T-helper 2 cell (primary cell): ENCODE measurements at places on chromosomes 13 and 19.

- no peak for DNase-seq
Observed at GRCh38 chr19:1252821-1253513, 4.6 kb downstream of the MIDN start.

GRCh38 chr13:108227651-108228272 is 9.6 kb downstream of the ABHD13 start:
- no peak for DNase-seq

GRCh38 chr13:77696006-77696878 is 1.2 kb upstream of the SLAIN1 start:
- no peak for DNase-seq

- DNase-seq = no peak
Observed at GRCh38 chr19:15651791-15652190, 11.1 kb downstream of the CYP4F3 start.

DNA sequence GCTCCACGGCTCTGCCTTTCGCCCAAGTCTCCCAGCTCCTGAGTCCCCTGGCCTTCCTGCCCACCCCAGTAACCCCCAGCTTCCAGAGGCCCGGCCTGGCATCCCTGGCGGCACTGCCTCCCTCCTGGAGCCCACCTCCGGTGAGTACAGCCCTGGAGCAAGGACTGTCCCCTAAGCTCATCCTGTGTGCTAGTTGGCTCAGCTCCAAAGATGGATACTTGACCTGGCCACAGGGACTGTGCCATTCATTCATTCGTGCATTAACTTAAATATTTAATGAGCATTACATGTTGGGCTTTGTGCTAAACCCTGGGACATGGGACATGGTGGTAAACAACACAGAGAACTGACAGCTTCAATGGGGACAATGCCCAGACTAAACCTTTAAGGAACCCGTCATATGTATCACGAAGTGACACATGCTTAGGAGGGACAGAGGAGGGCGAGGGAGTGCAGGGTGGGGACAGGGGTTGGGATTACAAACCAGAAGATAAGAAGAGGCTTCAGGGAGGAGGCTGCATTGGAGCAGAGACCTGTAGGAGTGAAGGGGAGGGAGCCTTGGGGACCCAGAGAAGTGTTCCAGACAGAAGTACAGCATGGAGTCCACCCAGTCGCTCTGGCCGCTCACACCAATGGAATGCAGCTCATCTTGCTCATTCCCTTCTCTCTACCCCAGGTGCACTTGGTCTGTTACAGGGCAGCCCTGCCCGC is 6.9 kb upstream of the OVOL3 start:
- no peak for DNase-seq

DNA sequence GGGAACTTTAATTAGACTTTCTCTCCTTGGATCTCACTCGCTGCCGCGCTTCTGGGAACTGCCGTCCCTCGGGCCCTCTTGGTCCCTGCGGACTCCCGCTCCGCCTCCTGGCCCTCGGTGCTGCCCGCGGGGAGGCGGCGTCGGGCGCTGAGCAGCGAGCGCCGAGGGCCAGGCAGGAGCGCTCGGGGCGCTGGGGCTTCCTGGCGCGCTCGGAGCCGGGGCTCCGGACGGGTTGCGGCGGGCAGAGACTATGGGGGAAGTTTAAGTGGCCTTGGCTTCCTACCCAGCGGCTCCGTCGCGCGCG is 704 bp downstream of the CHST8 start:
- no peak for DNase-seq

- no peak for DNase-seq
Observed at GRCh38 chr19:52527956-52528351, 486 bp downstream of the ZNF808 start.

DNA sequence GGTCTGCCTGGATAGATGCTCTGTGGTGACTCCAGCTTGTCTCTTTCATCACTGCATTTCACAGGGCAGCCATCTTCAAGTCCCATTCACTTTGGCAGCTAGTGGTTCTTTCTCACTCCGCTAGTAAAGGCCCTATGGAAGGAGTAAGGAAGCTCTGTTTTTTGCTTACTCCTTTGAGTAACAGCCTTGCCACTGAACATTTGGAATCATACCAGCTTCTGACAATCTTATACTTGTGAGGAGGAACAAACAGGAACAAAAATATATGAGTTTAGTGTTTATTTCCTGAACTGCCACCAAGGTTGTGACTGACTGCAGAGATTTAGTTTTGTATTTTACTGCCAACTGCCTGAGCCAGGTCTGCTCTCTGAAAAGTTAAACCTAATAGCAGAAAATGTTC is 38.7 kb downstream of the KCTD4 start:
- DNase-seq = no peak

DNA sequence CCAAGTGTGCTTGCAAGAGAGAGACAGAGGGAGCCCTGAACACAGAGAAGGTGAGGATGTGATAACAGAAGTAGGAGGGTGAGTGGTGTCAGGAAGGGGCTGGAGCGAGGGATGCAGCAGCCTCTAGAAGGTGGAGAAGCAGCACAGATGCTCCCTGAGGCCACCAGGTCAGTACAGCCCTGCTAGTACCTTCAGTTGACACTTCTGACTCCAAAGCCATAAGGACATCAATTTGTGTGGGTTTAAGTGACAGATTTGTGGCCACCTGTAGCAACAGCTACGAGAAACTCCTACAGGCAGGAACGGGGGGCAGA is 6.9 kb downstream of the ERICH4 start:
- no peak for DNase-seq

GRCh38 chr13:23941211-23941610 is 43.9 kb upstream of the C1QTNF9B start:
- no peak for DNase-seq

GRCh38 chr13:111917086-111917485 is 149.9 kb upstream of the SOX1 start:
- no peak for DNase-seq

DNA sequence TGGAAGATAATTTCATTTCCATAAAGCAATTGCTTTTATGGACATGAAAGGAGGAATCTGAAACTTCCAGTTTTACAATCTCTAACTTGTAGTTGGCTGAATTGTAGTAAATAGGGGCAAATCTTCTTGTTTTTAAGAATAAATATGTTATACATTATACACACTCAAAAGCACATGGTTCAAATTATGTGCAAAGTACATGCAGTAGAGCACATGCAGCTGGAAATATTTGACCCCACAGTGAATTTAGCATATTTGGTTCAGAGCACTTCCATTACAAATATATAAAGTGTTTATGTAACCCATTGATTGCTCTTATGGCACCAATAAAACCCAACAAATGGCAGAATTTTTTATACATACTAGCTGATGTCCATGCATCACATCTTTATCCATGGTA is 180.5 kb downstream of the IRS2 start:
- DNase-seq = no peak

- DNase-seq = no peak
Observed at GRCh38 chr19:8846819-8847218, 14.6 kb downstream of the MBD3L1 start.

DNA sequence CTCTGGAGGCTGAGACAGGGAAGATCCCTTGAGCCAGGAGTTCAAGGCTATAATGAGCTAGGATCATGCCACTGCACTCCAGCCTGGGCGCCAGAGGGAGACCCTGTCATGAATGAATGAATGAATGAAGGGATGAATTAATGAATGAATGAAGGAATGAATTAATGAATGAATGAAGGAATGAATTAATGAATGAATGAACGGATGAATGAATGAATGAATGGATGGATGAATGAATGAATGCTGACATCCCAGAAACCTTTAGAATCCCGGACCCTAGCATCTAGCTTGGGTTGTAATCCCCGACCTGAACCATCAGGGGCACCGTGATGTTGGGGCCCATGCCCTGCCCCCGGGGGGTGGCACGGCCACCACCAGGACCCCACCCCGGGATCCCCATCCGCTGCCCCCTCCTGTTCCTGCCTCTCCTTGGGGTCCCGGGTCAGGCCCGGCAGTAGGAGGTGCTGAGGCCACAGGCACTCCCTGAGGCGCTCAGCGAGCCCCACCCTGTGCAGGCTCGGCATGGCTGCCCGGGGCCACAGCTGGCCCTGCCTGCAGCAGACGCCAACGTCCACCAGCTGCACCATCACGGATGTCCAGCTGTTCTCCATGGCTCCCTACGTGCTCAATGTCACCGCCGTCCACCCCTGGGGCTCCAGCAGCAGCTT is 3.4 kb downstream of the EBI3 start:
- DNase-seq = no peak

- no peak for DNase-seq
Observed at GRCh38 chr19:2332341-2333026, 4.0 kb downstream of the SPPL2B start.

GRCh38 chr13:23202383-23202782 is 21.6 kb downstream of the SGCG start:
- no peak for DNase-seq

DNA sequence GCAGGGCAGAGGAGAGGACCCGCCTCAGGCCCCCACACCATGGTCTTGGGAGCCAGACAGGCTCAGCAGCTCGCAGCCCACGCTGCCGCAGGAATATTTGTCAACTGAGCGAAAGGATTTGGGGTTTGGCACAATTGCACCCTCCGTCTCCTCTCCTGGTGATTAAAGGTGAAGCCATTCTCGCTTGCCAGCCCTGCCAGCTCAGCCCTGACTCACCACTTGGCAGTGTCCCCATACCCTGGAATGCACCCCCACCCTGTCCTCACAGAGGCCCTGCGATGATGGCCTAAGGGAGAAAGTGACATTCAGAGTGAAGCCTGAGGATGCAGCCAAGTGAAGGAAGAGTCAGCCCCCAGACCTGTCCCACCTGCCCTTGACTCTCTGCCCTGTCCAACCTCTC is 18.8 kb downstream of the CYTH2 start:
- DNase-seq = no peak

DNA sequence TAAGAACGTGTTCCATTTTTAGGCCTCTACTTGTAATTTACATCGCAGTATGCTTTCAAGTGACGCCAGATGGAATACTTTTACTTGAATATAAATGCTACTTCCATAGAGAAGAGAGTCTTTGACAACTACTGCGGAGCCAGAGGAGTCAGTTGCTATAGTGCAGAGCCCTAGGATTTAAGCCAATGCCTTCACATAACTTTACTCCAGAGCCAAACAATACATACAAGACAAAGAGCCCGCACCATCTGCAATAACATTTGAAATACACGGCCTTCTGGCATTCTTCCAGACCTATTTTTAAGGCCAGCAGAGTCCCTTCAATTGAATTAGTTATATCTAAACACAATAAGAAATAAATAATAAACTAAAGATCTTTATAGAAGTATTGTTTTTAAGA is 59.4 kb downstream of the XPO4 start:
- DNase-seq = no peak

DNA sequence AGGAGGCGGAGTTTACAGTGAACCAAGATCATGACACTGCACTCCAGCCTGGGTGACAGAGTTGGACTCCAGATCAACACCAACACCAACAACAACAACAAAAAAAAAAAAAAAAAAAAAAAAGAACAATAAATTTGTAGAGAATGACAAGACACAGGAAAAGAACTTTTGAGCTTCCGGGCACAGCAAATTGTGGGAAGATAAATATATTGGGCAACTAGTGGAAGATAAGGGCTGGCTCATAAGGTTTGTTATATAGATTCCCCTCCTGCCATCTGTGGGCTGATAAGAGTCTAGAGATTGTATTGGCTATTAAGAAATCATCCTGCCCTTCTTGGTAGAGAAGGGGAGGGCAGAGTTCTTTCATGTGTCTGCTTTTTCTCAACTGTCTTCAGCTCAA is 33.1 kb upstream of the CYP2S1 start:
- DNase-seq = no peak
